ENCODE measurements at places on chromosomes 5 and 9.

- peak; percentile 76 for DNase-seq
Measured at GRCh38 chr5:139660105-139660922, 12.2 kb downstream of the CXXC5 start.

GRCh38 chr9:126722922-126723806 is 81.7 kb upstream of the ZBTB43 start:
- DNase-seq = peak; percentile 25

- DNase-seq = no peak
Measured at GRCh38 chr5:178421699-178422399, 168.3 kb downstream of the COL23A1 start.

DNA sequence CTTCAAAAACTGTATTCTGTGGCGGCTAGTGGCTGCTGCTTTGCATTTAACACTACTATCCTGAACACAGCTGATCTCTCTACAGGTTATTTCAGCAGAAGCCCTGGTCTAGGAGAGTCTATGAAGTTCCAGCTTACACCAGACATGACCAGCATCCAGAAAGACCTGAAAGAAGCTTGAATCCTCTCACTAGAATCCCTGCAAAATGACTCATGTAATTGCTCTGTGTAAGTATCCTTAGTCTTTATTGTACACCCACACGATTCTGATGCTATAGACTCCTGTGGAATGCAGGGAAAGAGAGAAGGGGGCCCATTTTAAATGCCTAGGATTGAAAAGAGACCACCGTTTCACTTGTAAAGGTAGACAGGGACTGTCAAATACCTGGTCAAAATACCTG is 859 bp upstream of the GRIA1 start:
- peak; percentile 53 for DNase-seq

GRCh38 chr5:9834871-9835770 is 205.0 kb upstream of the TAS2R1 start:
- DNase-seq = peak; percentile 11

DNA sequence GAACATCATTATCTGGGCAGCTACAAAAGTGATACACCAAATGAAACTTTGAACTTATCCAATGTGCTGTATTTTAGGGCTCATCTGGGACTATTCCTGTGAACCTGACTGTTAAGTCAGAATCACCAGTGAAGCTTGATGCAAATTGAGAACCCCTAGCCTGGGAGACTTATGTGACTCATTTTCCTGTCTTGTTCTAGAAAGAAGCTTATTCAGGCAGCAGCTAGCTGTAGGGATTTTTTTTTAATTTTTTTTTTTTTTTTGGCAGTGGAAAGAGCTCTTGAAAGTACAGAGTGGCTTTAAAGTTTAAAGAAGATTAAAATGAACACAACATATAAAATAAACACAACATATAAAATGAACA is 81.1 kb upstream of the TNFAIP8 start:
- peak; percentile 73 for DNase-seq
